Stimulated activated CD8-positive, alpha-beta memory T cell treated with anti-CD3 and anti-CD28 coated beads, Interleukin-2, amount 100 ng/mL, for 1 hour (primary cell): ENCODE measurements at places on chromosomes 7 and 10.

- DNase-seq: no peak
These were observed 100.8 kb upstream of the FAM20C start for GRCh38 chr7:91396-92175.

GRCh38 chr7:135938563-135938962, 38.6 kb downstream of the MTPN start:
- no peak for DNase-seq

DNA sequence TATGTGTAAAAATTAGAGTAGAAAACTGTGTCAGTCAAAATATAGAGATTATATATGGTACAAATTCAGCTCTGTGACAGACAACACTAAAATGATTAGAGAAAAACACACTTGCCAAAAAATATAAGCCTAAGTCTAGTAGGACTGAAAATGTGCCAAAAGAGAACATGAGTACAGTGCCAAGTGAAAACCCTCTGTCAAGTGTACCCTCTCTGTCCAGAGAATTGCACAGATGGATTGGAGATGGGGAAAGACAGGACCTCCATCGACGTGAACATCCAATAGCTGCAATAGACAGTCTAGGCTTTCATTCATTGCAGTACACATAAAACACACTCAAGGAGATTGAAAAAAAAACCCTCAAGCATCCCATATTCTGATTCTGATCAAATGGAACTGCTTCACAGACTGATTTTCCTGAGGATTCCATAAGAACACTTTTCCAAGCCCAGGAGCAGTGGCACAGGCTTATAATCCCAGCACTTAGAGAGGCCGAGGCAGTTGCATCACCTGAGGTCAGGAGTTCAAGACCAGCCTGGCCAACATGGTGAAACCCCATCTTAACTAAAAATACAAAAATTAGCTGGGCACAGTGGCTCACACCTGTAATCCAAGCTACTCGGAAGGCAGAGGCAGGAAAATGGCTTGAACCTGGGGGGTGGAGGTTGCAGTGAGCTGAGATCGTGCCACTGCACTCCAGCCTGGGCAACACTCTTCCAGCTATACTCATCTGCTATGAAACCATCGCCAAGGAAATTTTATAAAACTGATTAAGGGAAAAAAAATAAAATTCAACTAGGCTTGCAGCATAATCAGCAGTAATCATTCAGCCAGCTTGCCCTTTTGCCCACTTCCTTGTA, 110.0 kb upstream of the TRIM24 start:
- DNase-seq: no peak

DNA sequence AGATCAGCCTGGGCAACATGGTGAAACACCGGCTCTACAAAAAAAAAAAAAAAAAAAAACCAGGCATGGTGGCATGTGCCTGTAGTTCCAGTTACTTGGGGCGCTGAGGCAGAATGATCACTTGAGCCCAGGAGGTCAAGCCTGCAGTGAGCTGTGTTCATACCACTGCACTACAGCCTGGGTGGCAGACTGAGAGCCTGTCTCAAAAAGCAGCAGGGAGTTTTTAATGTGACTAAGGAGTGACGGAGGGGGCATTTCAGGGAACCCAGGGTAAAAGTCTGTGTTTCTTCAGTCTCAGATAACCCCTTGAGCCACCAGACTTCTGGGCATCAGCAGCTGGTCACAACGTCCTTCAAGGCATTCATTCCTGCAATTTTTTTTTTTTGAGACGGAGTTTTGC, 2.2 kb upstream of the C10orf95 start:
- DNase-seq: no peak

DNA sequence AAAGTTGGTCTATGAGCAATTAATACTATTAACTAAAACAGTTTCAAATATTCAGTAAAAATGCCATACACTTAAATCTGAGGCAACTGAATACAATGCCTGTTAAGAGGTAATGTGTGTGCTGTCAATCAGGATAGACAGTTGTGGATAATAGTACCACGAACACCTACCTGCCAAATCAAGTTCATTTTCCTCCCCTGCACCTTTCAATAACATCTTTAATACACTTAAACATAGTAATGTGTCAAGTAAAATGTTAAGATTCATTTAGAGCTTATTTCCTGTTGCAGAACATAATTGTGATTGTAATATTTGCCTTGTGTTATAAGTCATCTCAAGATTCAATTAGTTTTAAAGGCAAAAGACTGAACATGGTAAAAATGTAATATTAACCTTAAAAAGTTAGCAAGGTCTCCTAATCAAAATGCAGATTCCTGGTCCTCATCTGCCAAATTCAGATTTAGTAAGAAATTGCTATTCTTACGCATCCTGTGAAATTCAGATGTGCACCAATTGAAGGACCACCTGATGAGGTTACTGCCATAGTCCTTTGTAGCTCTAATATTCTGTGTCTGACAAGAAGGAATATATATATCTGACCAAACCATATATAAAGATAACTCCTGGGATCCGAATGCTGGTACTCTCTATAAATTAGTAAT, 37.1 kb downstream of the COL1A2 start:
- DNase-seq: no peak

GRCh38 chr7:80826520-80827238, 92.2 kb downstream of the SEMA3C start:
- DNase-seq: no peak

- no peak for DNase-seq
These were observed 117.6 kb upstream of the LRGUK start for GRCh38 chr7:134009314-134010110.

- DNase-seq: no peak
These were observed 10.5 kb upstream of the ZMIZ2 start for GRCh38 chr7:44738051-44738723.

DNA sequence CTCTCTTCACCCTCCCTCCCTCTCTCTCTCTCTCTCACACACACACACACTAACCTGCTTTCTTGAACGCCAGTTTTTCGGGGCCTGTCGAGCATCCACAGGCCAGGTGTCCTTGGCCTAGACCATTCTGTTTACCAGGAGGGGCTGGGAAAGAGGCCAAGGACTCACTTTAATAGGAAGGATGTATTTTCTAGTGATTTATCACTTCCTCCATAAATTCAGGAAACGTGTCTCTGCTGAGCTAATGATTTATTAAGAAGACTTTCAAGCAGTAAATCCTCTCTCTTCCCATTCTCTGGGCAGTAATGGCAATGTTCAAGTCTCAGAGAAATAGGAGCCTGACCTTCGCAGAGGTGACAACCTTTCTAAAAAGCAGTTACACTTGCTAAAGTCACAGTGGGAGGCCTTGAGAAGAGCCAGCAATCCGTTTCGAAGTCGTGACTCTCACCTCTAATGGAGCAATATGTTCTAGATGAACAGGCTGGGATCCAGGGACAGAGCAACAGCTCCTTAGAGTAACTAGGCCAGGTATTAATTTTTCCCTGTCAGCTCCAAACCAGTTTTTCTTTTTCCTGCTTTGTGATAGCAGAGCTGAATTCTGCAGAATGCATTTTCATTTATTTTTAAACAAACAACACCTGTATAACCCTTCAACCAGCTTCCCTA, 1357.5 kb upstream of the SORCS1 start:
- DNase-seq: no peak

- DNase-seq: no peak
These were observed 1.2 kb downstream of the AGAP3 start for GRCh38 chr7:151087245-151088018.

- DNase-seq: no peak
These were observed 9.0 kb upstream of the ADAP1 start for GRCh38 chr7:963236-964078.

DNA sequence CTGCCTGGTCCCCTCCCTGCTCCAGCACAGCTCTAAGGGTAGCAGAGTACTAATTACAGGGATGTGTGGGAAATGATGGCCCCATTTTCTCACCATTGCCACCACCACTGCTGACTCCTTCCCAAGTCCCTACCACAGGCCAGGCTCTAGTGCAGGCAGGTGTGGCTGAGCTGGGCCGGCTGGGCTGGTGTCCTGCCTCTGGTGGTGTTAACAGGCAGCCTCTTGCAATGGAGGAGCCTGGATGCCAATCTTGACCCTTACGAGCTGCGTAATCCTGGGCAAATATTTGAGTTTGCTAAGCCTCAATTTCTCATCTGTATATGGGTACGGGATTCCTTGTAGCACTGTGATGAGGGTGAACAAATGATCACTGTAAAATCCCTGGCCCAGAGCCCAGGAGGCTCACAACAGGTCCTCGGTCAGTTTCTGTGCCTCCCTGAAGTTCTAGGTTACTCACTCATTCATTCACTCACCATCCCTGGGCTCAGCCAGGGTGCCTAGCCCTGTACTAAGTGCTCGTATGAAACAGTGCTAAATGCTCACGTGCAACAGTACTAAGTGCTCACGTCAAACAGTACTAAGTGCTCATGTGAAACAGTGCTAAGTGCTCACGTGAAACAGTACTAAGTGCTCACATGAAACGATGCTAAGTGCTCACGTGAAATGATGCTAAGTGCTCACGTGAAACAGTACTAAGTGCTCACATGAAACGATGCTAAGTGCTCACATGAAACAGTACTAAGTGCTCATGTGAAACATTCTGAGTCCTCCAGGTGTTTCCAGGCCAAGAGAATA, 2.3 kb upstream of the FZD9 start:
- no peak for DNase-seq

- DNase-seq: no peak
These were observed 293.0 kb upstream of the IMMP2L start for GRCh38 chr7:111855161-111855841.

GRCh38 chr7:104137971-104138370, 69.8 kb downstream of the ORC5 start:
- no peak for DNase-seq

DNA sequence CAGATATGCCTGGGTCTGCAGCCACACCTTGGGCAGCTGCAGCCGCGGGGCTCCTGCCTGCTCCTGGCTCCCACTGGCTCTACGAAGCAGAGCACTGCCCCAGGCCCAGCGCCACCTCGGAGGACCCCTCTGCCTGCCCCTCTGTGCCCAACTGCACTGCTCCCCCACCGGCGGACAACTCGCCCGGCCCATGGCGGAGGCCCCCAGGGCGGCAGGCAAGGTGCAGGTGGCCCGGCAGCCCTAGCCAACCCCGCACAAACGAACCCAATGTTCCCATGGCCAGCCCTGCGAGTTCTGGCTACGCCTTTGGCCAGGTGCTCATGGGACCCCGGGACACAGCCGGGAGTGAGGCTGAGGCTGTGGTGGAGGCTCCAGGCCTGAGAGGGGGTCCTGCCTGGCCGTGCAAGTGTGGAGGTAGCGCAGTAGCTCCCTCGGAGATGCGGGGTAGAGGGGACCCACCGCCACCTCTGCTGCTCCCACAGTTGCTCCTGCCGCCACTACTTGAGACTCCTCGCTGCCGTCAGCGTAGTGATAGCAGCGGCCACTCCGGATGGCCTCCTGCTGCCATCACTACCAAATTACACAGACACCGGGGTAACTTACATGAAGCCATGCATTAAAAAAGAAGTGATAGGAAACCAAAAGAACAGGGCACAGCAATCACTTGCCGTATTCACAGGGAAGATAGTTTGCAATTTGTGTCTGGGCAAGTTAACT, 97.3 kb upstream of the SP4 start:
- DNase-seq: no peak

- DNase-seq: no peak
These were observed 166.3 kb downstream of the RNLS start for GRCh38 chr10:88416801-88417200.

DNA sequence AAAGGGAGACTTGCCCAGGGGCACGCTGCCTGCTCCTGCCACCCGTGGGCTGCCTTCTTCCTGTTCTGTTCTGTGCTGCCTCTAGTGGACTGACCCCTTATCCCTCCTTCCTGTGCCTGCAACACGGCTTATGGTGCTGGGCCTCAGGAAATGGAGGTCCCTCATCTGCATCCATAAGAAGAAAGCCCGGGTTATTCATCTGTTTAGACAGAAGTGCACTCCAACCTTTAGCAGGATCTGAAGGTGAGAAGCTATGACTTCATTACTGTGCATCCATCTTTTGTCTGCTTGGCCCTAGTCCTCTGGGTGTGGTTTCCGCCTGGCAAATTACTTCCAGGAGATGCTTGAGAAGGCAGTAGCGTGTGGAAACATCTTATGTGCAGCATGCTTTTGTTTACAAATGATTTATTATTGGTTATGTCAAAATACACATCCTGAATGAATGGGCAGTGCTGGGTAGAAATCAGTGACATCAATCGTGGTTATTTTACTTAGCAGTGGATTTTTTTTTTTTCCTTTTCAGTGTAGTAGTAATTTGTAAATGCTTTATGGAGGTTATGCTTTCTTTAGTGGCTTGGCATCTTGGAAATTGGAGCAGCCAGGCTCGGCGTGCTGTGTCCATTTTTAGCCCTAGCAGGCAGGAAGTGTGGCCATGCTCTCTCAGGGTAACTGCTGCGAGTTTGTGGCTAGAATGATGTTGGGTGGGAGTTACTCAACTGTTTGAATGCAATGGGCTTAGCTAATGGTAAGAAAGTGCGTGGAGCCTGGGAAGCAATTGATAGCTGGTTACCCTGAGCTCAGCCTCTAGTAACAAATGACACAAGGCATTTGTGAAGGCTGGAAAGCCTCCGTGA, 12.7 kb downstream of the PTPRE start:
- no peak for DNase-seq

GRCh38 chr7:129775695-129776361, 164.3 kb downstream of the NRF1 start:
- DNase-seq: no peak

- no peak for DNase-seq
These were observed 48.4 kb downstream of the BMPR1A start for GRCh38 chr10:86804805-86805204.

DNA sequence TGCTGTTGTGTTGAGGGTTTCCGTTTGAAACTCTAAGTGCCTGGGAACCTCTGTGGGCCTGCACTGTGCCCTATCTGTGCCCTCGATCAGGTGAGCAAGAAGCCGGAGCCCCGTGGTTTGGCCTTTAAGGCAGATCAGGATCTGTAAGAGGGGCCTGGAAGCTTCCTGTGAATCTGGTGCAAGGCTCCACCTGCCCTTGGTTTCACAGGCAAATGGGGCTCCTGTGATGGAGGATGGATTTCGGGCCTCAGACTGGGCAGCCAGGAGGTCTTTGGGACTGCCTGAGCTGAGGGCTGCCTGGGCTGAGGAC, 21.6 kb downstream of the SCART1 start:
- peak; percentile 15 for DNase-seq

- no peak for DNase-seq
These were observed 74.3 kb downstream of the CFAP46 start for GRCh38 chr10:132867801-132868644.

DNA sequence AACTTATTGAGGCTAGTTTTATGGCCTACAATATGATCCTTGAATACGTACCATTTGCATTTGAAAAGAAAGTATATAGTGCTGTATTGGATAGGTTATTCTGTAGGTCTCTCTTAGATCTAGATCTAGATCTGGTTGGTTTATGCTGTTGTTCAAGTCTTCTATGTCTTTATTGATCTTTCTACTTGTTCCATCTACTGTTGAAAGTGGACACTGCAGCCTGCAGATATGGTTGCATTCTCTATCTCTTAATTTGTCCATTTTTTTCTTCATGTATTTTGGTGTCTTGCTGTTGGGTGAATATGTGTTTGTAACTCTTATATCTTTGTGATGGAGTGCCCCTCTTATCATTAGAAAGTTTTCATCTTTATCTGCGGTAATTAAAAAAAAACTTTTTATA, 139.4 kb upstream of the PCDH15 start:
- DNase-seq: no peak

GRCh38 chr10:112282086-112282485, 1.1 kb upstream of the TECTB start:
- no peak for DNase-seq
